Hepatocyte (in vitro differentiated cells): ENCODE measurements at places on chromosomes 2 and 18. TPM values are rescaled to one million over a fixed set of nuclear protein-coding genes. Genes with fewer than 3 reads are reported as not detected.

BOLL gene
- total RNA-seq = not detected in 2 replicates

STK17B gene
- 32.4 and 45.5 TPM in 2 replicates for total RNA-seq

DLX2 gene
- 0.04 and 0.37 TPM in 2 replicates for total RNA-seq

TNP1 gene
- total RNA-seq = not detected in 2 replicates

SCN3A gene
- 13.2 and 14.5 TPM in 2 replicates for total RNA-seq

SLC16A14 gene
- total RNA-seq = 1.8 and 2.1 TPM in 2 replicates

PAX3 gene
- not detected in 2 replicates for total RNA-seq

NLRC4 gene
- 0.13 and 0.92 TPM in 2 replicates for total RNA-seq

IL1F10 gene
- not detected in 2 replicates for total RNA-seq

- no peak for DNase-seq
- H3K36me3 ChIP-seq = no peaks in the 10 kb centered on the region
- no peak overlapping the region for H3K27ac ChIP-seq
- H3K4me3 ChIP-seq = no peak overlapping the region
- H3K27me3 ChIP-seq = peaks cover 3% of the 10 kb centered on the region
Observed at GRCh38 chr18:55137602-55138001, 178.3 kb upstream of the CCDC68 start.

DNA sequence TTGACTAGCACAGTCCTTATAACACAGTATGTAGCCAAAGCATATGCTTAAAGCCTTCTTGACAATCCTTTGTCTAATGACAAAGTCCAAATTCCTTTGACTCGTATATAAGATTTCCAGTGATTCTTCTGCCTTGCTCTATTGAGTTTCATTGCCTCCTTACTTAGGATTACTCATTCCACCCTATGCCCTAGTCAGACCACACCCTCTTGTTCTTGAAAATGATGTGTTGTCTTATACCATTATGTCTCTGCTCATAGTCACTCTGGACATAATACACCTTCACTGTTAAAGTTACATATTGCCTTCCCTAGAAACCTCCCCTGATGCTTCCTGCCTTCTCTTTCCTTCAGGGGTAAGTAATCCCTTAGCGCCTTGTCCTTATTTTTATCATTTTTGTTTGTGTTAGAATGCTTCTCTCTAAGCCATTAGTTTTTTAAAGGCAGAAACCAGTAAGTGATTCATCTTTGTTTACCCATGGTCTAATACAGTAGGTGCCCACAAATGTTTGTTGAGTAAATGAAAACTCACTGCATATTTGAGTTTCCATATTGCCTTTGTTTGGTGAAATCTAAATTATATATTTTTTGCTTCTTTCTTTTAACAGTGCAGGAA lies 19.3 kb downstream of the GPD2 start:
- H3K27ac ChIP-seq = peak overlapping the region; percentile 77
- DNase-seq = peak; percentile 40
- peaks cover 7% of the 10 kb centered on the region for H3K4me1 ChIP-seq
- H3K27me3 ChIP-seq = no peaks in the 10 kb centered on the region

DNA sequence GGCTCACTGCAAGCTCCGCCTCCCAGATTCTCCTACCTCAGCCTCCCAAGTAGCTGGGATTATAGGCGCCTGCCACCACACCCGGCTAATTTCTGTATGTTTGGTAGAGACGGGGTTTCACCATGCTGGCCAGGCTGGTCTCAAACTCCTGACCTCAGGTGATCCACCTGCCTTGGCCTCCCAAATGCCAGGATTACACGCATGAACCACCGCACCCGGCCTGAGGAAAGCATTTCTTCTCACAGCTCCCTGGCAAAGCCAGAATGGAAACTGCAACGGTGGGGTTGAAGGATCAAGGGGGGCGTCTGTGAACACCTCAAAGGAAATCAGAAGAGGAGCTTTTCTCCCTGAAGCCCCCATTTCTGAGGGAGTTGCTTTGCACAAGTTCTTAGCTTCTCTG lies 11.2 kb upstream of the TEX51 start:
- H3K4me1 ChIP-seq = peaks cover 6% of the 10 kb centered on the region
- no peaks in the 10 kb centered on the region for H3K36me3 ChIP-seq
- H3K4me3 ChIP-seq = no peak overlapping the region
- no peaks in the 10 kb centered on the region for H3K27me3 ChIP-seq

- peaks cover 25% of the 10 kb centered on the region for H3K27me3 ChIP-seq
- no peak overlapping the region for H3K27ac ChIP-seq
- H3K36me3 ChIP-seq = no peaks in the 10 kb centered on the region
- H3K4me1 ChIP-seq = no peaks in the 10 kb centered on the region
- H3K4me3 ChIP-seq = no peak overlapping the region
Observed at GRCh38 chr2:71261534-71261933, 34.6 kb upstream of the PAIP2B start.

GRCh38 chr18:68436485-68436884 lies 278.4 kb downstream of the TMX3 start:
- H3K36me3 ChIP-seq = no peaks in the 10 kb centered on the region
- no peak overlapping the region for H3K27ac ChIP-seq
- no peak overlapping the region for H3K4me3 ChIP-seq
- no peaks in the 10 kb centered on the region for H3K27me3 ChIP-seq

- H3K27ac ChIP-seq = no peak overlapping the region
- H3K36me3 ChIP-seq = no peaks in the 10 kb centered on the region
- DNase-seq = no peak
- no peak overlapping the region for H3K4me3 ChIP-seq
Observed at GRCh38 chr18:48192542-48192941, 216.6 kb downstream of the ZBTB7C start.

DNA sequence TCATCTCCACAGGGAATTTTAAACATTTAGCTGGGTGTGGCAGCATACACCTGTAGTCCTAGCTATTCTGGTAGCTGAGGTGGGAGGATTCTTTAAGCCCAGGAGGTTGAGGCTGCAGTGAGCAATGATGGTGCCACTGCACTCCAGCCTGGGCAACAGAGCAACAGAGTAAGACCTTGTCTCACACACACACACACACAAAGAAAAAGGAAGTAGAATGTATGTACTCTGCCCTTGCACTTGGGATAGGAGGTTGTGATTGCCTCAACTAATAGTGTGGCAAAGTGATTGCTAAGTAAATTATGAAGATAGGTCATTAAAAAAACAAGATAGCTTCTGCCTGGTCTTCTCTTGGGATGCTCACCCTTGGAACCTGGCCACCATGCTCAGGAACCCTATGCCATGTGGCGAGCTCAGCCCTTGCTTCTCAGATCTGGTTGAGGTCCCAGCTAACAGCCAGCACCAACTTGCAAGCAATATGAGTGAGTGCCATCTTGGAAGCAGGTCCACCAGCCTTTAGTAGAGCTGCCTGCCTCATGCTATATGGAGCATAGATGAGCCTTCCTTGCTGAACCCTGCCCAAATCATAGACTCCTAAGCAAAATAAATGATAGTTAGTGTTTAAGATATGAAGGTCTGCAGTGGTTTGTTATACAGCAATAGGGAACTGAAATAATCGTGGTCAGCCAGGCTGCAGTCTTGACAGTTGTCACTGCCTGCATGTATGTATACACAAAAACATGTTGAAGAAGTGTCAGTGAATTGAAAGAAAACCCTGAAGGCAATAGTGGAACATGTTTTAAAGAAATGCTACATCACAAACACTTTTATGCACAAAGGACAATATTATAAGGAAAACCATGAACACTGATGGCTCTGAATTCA lies 30.1 kb upstream of the PNO1 start:
- no peak for DNase-seq
- H3K27me3 ChIP-seq = no peaks in the 10 kb centered on the region
- H3K4me1 ChIP-seq = no peaks in the 10 kb centered on the region
- H3K27ac ChIP-seq = no peak overlapping the region

- no peak overlapping the region for H3K4me3 ChIP-seq
- H3K36me3 ChIP-seq = no peaks in the 10 kb centered on the region
- DNase-seq = no peak
- no peaks in the 10 kb centered on the region for H3K4me1 ChIP-seq
- no peaks in the 10 kb centered on the region for H3K27me3 ChIP-seq
Observed at GRCh38 chr2:9403924-9404323, 19.4 kb downstream of the ITGB1BP1 start.

DNA sequence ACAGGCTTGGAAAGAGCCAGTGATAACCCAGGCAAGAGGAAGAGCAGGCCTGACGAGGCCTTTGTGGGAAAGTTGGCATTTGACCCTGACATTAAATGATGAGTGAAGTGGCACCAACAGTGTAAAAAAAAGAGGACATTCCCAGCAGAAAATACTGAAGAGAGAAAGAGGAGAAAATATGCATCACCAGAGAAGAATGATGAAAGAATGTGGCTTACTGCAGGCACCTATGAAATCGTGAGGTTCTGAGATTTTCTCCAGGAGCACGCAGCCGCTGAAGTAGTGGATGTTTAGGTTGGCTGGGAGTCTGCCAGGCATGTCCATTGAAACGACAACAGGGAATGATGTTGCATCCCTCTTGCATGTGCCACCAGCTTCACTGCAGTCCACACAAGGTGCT lies 13.8 kb downstream of the EHD3 start:
- no peak overlapping the region for H3K4me3 ChIP-seq
- no peak overlapping the region for H3K27ac ChIP-seq
- no peaks in the 10 kb centered on the region for H3K4me1 ChIP-seq
- DNase-seq = no peak

DNA sequence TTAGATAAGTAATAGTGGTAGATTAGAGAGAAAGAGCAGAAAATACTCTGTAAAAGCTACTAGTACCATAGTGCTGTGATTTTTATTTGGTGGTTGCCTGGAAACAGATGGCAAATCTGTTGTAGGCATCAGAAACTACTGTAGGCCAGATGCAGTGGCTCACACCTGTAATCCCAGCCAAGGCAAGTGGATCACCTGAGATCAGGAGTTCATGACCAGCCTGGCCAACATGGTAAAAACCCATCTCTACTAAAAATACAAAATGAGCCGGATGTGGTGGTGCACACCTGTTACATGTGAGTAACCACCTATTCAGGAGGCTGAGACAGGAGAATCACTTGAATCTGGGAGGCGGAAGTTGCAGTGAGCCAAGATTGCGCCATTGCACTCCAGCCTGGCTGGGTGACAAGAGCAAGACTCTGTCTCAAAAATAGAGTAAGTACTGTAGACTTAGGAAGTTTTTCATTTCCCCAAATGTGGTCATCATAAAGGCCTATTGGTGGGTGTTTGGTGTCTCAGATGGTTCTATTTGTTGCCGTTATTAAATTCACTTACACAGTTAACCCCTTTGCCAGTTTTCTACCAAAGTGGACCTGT lies 79.6 kb downstream of the SPTBN1 start:
- H3K4me1 ChIP-seq = peaks cover 32% of the 10 kb centered on the region
- no peak overlapping the region for H3K4me3 ChIP-seq
- H3K27ac ChIP-seq = peak overlapping the region; percentile 94
- no peak for DNase-seq
- H3K36me3 ChIP-seq = no peaks in the 10 kb centered on the region
- H3K27me3 ChIP-seq = no peaks in the 10 kb centered on the region

GRCh38 chr2:85537600-85538506 lies 1.1 kb upstream of the MAT2A start:
- peaks cover 12% of the 10 kb centered on the region for H3K36me3 ChIP-seq
- peak; percentile 76 for DNase-seq
- H3K4me3 ChIP-seq = peak overlapping the region; percentile 89
- H3K27me3 ChIP-seq = no peaks in the 10 kb centered on the region
- H3K4me1 ChIP-seq = peaks cover 41% of the 10 kb centered on the region

DNA sequence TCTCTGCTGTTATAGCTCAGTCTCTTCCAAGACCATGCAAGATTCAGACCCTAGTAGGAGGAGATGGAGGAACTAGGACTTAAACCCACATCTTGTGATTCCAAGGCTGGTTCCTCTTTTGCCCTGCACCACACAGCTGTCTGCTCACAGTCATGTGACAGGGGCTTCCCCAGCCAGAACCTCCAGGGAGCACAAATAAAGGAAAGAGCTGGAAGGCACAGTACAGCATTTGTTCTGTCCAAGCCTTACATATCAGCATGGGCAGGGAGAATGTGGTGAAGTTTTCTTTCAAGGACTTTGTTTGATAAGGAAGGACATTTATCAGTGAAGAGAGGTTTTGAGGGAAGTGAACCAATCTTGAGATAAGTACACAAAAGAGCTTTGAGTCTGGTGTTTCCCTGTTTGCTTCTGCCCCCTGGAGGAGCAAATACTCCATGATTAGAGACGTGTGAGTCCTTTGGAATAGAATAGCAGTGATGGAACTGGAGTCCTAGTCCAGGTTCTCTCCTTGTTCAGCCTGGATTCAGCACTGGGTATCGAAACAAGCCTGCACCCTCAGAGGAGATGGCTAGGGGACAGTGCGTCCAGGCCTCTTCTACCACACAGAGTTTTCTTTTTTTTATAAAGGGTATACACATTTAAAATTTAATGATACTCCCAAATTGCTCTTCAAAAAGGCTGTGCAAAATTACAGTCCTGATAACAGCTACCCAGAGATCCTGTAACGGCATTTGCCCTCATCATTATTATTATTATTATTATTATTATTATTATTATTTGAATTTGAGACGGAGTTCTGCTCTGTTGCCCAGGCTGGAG lies 24.6 kb upstream of the CASP10 start:
- no peaks in the 10 kb centered on the region for H3K27me3 ChIP-seq
- no peak overlapping the region for H3K4me3 ChIP-seq
- peak; percentile 83 for DNase-seq
- peaks cover 7% of the 10 kb centered on the region for H3K4me1 ChIP-seq

GRCh38 chr2:15818318-15818753 lies 122.0 kb upstream of the MYCN start:
- H3K27me3 ChIP-seq = no peaks in the 10 kb centered on the region
- peaks cover 11% of the 10 kb centered on the region for H3K4me1 ChIP-seq
- no peak overlapping the region for H3K27ac ChIP-seq

DNA sequence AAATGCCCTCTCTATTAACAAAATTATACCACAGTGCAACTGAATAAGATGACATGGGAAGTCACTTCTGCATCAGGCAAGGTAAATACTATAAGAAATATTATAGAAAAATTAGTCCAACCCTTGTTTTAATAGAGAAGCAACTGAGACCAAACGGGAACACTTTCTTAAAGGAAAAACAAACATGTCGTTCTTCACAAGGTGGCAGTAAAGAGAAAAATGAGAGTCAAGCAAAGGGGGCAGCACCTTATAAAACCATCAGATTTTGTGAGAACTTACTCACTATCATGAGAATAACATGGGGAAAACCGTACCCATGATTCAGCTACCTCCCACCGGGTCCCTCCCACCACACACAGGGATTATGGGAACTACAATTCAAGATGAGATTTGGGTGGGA lies 481.7 kb upstream of the CRIM1 start:
- no peaks in the 10 kb centered on the region for H3K4me1 ChIP-seq
- DNase-seq = no peak

DNA sequence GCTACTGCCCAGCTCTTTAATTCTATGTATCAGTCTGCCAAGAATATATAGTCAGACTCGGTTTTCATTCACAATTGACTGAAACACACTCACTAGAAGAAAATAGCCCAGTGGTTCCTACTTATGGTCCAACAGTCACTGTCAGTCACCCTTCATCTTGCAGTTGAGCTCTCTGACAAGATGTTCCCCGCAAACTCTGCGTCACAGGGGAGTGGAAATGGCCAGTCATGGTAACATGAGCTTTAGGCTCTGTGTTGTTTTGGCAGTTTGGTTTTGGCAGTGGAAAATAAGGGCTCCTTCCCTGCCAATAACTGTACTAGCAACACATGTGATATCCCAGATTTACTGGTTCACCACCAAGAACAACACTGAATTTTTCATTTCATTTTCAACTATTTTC lies 122.5 kb downstream of the PRPF40A start:
- no peaks in the 10 kb centered on the region for H3K27me3 ChIP-seq
- H3K27ac ChIP-seq = no peak overlapping the region
- no peaks in the 10 kb centered on the region for H3K36me3 ChIP-seq
- no peak for DNase-seq
- H3K4me1 ChIP-seq = no peaks in the 10 kb centered on the region
- no peak overlapping the region for H3K4me3 ChIP-seq

- H3K4me3 ChIP-seq = no peak overlapping the region
- H3K4me1 ChIP-seq = no peaks in the 10 kb centered on the region
- DNase-seq = no peak
- no peaks in the 10 kb centered on the region for H3K36me3 ChIP-seq
- no peak overlapping the region for H3K27ac ChIP-seq
Observed at GRCh38 chr2:27907547-27907946, 17.0 kb downstream of the BABAM2 start.
